AG08395 (cell line): ENCODE measurements at places on chromosomes 1 and 21.

DNA sequence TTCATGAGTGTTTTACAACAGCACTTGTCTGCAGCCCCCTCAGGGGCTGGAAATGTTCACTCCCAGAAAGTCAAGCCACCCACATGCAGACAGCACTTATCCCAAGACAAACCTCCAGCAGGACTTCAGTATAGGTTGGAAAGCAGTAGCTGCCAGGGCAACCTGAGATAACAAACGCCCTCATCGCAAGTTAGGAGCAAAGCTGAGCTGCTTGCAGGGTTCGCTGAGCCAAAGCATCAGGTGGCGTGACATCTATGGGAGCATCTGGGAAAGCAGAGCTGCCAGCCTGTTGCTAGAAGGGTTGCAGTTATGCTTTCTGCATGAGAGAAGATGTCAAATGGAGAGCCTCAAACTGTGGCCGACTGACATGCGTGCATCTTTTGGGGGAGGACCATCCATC lies 4.2 kb upstream of the STXBP3 start:
- DNase-seq, result no peak

GRCh38 chr1:92016720-92017316 lies 13.0 kb upstream of the EPHX4 start:
- DNase-seq, result no peak

- DNase-seq, result no peak
Measured at GRCh38 chr1:218811497-218811896, 362.2 kb upstream of the LYPLAL1 start.

- no peak for DNase-seq
Measured at GRCh38 chr1:172472495-172472894, 28.6 kb upstream of the PIGC start.

DNA sequence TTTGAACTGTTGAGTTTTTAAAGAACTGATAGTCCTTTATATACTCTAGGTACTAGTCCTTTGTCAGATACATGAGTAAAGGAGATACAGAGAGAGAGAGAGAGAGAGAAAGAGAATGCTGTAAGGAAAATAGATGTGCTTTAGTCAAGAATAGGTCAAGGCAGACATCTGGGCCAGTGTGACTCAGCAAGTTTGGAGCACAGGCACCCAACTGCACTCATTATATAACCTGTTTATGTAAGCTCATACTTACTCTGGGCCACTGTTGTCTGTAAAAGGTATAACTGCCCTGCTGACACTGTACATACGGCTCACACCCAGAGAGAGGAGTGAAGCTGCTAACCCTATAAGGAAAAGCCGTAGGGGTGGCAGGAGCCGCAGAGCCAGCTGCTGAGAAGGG lies 32.2 kb upstream of the AKT3 start:
- DNase-seq, result peak; percentile 25

DNA sequence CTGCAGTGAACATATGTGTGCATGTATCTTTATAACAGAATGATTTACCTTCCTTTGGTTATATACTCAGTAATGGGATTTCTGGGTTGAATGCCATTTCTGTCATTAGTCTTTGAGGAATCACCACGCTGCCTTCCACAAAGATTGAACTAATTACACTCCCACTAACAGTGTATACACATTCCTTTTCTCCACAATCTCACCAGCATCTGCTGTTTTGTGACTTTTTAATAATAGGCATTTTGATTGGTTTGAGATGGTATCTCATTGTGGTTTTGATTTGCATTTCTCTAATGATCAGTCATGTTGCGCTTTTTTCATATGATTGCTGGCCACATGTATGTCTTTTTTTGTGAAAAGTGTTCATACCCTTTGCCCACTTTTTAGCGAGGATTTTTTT lies 680.5 kb downstream of the PTPRC start:
- DNase-seq, result no peak

GRCh38 chr21:39381009-39381408 lies 32.1 kb upstream of the HMGN1 start:
- no peak for DNase-seq

GRCh38 chr21:19010996-19011395 lies 607.4 kb upstream of the TMPRSS15 start:
- no peak for DNase-seq

GRCh38 chr1:235417086-235417697 lies 50.0 kb downstream of the TBCE start:
- peak; percentile 85 for DNase-seq

DNA sequence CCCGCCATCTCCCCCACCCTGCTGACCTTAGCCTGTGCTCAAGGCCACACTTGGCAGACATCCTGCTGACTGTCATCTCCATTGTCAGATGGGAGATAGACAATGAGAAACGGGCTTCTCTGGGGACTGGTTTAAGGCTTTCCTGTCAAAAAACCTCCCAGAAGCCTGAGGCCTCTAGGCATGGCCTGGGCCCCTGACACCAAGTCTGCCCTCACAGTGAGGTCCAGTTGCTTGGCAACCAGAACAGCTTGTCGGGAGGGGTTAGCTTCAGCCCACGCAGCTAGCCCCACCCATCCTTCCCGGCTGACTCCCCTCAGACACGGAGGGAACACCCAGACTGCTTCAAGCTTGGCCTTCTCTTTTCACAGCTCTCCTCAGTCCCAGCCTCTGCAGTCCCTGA lies 11.0 kb downstream of the PLEKHA6 start:
- DNase-seq, result peak; percentile 60

DNA sequence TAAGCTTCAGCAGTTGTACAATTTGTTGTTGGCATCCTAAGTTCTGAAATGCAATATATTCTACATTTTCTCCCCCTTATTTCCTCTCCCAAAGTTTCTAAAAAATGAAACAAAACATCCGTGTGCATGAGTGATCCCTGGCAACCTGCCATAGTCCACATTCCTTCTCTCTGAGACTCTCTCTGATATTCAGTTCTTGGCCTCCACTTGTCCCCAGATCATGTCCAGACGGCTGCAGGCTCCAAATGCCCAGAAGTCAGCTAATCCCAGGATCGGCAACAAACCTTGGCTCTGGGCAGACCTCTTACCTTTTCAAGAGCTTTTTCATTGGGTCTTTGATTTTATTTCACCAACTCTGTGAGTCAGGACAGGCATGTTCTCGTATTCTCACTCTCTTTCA lies 187.8 kb downstream of the ETS2 start:
- peak; percentile 90 for DNase-seq

GRCh38 chr1:79726321-79726720 lies 719.8 kb upstream of the ADGRL4 start:
- no peak for DNase-seq

- DNase-seq, result peak; percentile 9
Measured at GRCh38 chr21:35284199-35284598, 235.1 kb upstream of the RUNX1 start.

- DNase-seq, result no peak
Measured at GRCh38 chr1:200386416-200386815, 23.4 kb downstream of the ZNF281 start.

GRCh38 chr1:152141971-152142584 lies 16.9 kb downstream of the RPTN start:
- peak; percentile 68 for DNase-seq

- no peak for DNase-seq
Measured at GRCh38 chr1:67764633-67765032, 68.6 kb downstream of the GNG12 start.

DNA sequence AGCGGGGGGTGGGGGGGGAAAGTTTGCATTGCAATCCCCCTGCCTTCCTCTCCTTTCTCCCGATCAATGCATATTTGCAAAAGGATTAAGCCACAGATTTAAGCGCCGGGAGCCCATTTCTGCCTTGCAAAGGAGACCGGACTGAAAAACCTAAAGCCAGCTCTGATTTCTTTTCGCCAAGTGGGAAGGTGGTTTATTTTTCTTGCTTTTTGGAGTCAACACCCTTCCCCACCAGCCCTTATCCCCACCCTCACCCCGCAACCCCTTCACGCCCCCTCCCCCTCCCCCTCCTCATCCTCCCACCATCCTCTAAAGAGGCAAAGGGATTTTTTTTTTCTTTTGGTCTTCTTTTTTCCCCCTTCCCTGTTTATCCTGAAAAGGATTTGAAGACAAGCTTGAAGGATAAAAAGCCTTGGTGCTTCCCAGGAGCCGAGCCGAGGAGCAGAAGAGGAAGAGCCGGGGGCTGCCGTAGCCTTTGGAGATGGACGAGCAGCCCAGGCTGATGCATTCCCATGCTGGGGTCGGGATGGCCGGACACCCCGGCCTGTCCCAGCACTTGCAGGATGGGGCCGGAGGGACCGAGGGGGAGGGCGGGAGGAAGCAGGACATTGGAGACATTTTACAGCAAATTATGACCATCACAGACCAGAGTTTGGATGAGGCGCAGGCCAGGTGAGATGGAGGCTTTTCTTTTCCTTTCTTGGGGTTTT lies 513 bp downstream of the PBX1 start:
- DNase-seq, result no peak

GRCh38 chr1:222813866-222814535 lies 838 bp upstream of the DISP1 start:
- no peak for DNase-seq

DNA sequence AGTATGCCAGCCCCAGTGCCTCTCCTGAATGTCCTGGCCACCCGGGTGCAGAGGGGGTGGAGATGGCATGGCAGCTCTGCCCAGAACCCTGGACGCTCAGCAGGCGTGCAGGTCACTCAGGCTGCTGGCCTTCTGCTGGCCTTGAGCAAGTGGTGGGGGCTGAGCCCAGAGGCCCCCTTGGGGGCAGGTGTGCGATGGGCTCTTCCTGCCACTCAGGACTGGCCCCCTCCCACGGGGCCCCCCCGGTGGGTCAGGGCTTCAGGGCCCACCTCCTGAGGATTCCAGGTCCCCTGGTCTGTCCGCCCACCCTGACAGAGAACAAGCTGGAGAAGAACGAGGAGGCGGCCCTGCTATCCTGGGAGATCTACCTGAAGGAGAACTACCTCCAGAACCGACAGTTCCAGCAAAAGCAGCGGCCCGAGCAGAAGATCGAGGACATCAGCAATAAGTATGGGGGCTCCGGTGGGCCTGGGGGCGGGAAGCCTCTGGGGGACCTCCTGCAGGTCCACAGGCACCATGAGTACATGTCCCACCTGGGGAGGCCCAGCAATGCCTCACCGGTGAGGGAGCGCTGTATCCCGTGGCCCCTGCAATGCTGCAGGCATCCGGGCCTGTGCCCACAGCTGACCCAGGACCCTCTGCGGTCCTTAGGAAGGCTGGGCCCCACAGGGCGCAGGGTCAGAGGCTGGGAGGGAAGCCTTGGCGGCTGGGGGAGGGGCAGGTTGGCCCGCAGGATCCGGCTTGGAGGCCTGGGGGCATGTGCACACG lies 37.0 kb upstream of the LRRC3 start:
- no peak for DNase-seq

GRCh38 chr1:37317870-37318467 lies 156.4 kb upstream of the ZC3H12A start:
- no peak for DNase-seq

DNA sequence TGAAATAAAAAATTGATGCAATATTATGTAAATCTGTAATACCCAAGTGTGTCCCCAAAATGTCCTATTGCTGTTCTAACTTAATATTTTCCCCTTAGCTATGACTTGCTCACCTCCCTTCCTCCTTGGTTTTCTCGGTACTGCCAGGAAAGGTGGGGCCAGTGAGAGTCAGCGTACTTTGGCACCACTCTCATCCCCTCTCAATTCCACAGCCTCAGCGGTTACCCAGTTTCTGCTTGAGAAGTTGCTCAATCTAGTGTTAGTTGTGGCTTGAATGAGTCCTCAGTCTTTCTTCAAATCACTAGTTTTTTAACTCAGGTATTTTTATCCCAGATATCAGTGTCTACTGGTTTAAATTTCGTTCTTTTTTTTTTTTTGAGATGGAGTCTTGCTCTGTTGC lies 32.3 kb downstream of the BCAS2 start:
- DNase-seq, result no peak
